ENCODE measurements at places on chromosomes 6 and 20.

- DNase-seq = no peak
These were observed 79.3 kb downstream of the SLC22A3 start for GRCh38 chr6:160427312-160428068.

- no peak for DNase-seq
These were observed 65.9 kb downstream of the HIVEP1 start for GRCh38 chr6:12078014-12078413.

GRCh38 chr6:148273962-148274752 is 68.5 kb upstream of the SASH1 start:
- peak; percentile 51 for DNase-seq

GRCh38 chr20:20138301-20139064 is 86.2 kb downstream of the CFAP61 start:
- no peak for DNase-seq

- no peak for DNase-seq
These were observed 20.9 kb downstream of the PTPRA start for GRCh38 chr20:2894221-2894620.

- no peak for DNase-seq
These were observed 12.9 kb upstream of the ADRM1 start for GRCh38 chr20:62289898-62290297.

- DNase-seq = no peak
These were observed 471.5 kb downstream of the CD109 start for GRCh38 chr6:74167511-74167910.

DNA sequence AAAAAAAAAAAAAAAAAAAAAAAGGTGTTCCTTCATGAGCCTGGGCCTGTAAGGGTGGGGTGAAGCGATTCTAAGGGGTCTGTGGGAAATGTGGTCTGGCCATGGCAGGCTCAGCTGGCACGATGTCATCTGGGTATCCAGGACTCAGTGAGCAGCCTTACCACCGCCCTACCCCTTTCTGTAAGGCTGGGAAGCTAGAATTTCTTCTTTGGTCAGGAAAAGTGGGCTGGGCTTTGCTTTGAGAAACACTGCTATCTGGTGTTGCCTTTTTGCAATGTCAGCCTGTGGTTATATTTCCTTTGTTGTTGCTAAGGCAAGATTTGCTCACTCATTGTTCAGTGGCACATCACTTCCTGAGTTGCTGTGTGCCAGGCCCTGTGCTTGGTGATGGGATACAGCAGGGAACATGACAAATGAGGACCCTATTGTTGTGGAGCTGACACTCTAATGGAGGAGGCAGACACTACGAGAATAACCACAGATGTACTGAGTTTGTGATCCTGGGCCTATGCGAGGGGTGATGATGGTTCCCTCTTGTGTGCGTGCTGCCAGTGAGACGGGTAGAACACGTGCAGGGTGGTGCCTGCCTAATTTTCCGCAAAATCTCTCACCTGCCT is 45.9 kb upstream of the ZNFX1 start:
- DNase-seq = no peak

DNA sequence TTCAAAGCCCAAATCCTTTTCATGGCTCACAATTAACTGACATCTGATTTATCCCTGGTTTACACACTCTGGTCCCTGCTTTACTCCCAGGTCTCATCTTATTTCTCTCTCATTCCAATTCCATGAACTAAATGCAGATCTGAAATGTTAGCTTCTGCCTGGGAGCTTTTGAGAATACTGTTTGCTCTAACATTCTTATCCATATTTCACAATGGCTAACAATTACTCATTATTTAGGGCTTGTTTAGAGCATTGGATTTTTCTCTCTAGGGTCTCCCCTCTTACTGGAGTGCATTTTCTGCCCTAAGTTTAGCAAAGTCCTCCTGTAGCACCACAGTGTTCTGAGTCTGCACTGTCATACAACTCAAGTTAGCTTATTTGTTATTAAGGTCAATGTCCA is 121.5 kb upstream of the HCRTR2 start:
- no peak for DNase-seq

DNA sequence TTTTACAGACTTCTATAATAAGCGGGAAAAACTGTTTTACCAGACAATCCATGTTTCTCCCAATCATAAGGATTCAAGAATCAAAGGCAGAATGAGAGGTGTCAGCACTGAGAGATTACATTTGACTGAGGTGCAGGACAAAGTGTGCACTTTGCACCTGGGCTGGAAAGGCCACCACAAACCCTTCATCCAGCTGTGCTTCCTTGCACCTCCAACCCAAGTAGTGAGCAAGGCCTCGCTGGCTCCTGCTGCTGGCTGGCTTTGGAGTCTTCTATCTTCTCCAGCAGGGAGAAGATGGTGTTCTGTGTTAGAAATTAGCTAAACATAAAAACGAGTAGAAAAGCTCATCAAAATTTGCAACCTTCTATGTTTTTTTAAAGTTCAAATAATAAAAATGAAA is 77.7 kb downstream of the CHD6 start:
- DNase-seq = no peak

- no peak for DNase-seq
These were observed 95.8 kb downstream of the TMEM242 start for GRCh38 chr6:157227202-157228166.

DNA sequence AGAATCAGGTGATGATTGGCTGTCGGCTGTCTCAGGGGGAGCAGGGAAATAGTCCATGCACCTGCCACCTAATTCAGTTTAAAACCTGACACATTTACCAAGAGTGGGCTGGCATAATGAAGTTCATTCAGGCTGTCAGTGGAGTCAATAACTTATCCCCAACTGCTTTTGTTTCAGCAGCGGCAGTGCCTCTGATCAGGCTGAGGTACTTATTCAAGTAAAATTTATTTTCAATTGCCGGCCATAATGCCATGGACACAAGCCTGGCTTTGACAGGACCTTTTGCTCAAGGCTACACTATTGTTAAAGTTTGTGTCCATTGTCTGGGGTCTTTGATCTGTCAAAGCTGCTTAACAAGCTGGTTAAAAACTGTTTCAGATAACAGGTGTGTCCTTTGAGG is 20.6 kb downstream of the OLIG3 start:
- no peak for DNase-seq

- DNase-seq = no peak
These were observed 58.0 kb downstream of the PACRG start for GRCh38 chr6:162785632-162786242.

DNA sequence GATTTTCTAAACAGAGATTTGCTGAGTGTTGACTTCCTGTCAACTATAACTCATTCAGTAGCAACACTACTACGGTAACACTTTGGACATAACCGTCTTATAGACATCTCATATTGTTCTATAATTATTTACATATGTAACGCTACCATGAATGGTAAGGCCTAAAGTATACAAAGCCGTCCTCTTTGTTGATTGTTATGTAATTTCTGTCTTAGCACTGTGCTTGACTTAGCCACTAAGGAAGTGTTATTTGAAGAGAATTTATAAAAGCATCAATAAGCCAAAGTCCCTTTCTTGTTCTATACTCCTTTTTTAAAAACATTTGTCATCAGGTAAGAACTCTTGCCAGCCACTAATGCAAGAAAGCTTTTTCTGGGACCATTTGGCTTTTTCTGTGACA is 240.6 kb downstream of the MEI4 start:
- DNase-seq = no peak

DNA sequence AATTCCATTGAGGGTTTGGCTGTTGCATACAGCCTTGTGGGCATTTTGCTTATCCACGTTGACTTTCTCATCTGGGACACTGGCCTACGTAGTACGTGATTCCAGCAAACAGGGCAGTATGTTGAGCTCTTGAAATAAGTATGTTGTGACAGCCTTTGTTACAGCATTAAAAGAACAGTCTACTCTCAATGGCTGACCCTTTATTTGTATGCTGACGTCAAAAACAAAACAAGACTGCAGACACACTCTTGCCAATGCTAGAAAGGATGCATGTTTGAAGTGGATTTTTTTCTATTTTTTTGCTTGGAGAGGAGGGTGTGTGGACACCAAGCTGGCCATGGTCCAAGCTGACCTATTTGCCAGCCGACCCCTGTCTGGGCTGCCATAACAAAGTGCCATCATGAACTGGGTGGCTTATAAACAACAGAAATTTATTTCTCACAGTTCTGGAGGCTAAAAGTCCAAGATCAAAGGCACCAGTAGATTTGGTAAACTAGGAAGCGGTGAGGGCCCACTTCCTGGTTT is 10.8 kb upstream of the SNHG17 start:
- no peak for DNase-seq

DNA sequence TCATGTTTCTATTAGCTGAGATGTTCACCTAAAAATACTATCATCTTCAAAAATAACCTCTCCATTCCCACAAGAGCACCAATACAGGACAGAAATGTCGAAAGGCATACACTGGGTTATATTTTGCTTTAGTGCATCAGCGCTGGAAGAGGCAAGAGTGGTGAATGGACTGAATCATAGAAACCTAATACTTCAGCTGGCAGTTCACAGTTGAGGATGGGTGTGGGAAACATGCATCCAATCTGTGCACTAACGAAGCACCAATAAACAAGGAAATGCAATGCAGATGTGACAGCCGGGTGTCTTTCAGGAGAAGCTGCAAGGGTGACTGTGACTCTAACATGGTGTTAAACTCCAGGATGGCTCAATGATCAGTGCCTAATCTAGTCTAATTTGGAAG is 365.8 kb downstream of the ESR1 start:
- DNase-seq = no peak

DNA sequence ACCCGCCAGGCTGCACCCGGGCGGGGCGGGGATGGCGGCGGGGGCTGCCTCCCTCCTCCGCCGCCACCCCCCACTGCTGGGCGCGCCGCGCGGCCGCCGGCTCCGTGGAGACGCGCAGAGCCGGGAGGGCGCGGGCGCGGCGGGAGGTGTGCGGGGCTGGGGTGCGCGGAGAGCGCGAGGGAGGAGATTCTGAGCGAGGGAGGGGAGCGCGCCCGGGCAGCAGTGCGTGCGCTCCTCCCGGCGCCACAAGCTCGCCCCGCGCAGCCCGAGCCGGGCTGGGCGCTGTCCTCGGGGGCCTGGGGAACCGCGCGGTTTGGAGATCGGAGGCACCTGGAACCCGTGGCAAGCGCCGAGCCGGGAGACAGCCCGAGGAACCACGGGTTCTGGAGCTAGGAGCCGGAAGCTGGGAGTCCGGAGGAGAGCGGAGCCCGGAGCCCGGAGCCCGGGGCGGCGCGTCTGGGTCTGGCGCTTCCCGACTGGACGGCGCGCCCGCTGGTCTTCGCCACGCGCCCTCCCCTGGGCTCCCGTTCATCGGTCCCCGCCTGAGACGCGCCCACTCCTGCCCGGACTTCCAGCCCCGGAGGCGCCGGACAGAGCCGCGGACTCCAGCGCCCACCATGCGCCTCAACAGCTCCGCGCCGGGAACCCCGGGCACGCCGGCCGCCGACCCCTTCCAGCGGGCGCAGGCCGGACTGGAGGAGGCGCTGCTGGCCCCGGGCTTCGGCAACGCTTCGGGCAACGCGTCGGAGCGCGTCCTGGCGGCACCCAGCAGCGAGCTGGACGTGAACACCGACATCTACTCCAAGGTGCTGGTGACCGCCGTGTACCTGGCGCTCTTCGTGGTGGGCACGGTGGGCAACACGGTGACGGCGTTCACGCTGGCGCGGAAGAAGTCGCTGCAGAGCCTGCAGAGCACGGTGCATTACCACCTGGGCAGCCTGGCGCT is at the start of gene NTSR1:
NTSR1 (plus strand) TSS at position 246 of the 946 bp plus-strand sequence; CDS start at position 618, 372 bp downstream.
- no peak for DNase-seq

DNA sequence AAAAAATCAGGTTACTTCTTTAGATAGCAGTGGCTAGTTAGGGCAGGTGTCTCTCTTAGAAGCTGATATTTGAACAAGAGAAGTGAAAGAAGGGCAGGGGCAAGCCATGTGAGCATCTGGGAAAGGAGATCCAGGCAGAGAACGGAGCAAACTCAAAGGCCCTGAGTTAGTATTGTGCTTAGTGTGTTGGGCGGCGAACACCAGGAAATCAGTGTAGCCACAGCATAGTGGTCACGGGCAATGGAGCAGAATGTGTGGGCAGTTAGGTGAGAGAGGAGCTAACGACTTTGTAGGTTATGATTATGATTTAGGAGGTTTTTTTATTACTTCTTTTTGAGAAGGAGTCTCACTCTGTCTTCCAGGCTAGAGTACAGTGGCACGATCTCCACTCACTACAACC is 229.3 kb downstream of the TMEM242 start:
- DNase-seq = no peak

GRCh38 chr6:20826378-20826777 is 292.1 kb downstream of the CDKAL1 start:
- no peak for DNase-seq

GRCh38 chr6:43035495-43036194 is 14.2 kb downstream of the RRP36 start:
- no peak for DNase-seq

GRCh38 chr20:58892932-58893224 is 40.4 kb downstream of the GNAS start:
- no peak for DNase-seq

DNA sequence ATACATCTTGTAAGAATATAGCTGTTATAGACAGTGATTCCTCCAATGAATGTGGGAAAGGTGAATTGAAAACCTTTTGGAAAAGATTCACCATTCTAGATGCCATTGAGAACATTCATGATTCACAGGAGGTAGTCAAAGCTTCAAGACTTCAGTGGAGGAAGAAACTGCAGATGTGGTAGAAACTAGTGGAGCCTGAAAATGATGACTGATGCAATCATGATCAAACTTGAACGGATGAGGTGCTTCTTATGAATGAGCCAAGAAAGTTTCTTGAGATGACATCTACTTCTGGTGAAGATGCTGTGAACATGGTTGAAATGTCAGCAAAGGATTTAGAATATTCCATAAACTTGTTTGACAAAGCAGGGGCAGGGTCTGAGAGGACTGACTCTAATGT is 66.7 kb upstream of the C6orf118 start:
- no peak for DNase-seq

DNA sequence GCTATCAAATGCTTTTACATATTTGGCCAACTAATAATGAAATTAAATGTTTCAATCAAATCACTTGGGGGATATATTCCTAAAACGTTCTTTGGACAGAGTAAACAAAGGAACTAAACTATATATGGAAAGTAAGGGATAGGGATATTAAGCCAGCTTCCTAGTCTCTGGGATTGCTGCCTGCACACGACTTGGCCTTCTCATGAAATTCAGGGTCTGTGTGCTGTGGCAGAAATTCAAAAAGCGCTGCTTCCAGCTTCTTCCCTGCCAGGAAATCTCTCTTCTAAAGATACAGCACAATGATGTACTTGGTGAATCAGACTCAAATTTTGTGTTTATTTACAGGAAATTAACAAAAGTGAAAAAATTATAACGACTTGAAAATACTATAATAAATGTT is 206.3 kb upstream of the RAB32 start:
- DNase-seq = no peak

DNA sequence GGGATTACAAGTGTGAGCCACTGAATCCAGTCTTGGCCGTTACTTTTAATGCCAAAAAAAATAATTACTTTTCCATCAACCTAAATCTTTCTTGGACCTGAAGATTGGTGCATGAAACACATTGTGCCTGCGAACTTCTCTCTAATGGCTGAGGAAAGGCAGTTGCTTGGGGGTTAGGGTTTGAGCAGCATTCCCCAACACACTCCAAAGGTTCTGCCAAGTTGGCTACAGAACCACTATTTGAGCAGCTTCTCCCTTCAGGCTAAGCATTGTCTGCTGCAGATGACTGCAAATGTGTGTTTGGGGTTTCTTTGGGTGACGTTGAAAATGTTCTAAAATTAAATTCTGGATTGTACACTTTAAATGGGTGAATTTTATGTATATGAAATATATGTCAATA is 6.3 kb upstream of the LBP start:
- DNase-seq = no peak

- no peak for DNase-seq
These were observed 21.6 kb upstream of the TBC1D7 start for GRCh38 chr6:13349811-13350506.

- no peak for DNase-seq
These were observed 243.9 kb downstream of the PKHD1 start for GRCh38 chr6:51843456-51844056.

- DNase-seq = no peak
These were observed 701.8 kb upstream of the FLRT3 start for GRCh38 chr20:15039088-15039752.
